ENCODE measurements at places on chromosomes 5 and 9. TPM values are rescaled to one million over a fixed set of nuclear protein-coding genes. Genes with fewer than 3 reads are reported as not detected.
A peak's percentile ranks its signal among the peaks of the same experiment; 100 is the strongest.

DNA sequence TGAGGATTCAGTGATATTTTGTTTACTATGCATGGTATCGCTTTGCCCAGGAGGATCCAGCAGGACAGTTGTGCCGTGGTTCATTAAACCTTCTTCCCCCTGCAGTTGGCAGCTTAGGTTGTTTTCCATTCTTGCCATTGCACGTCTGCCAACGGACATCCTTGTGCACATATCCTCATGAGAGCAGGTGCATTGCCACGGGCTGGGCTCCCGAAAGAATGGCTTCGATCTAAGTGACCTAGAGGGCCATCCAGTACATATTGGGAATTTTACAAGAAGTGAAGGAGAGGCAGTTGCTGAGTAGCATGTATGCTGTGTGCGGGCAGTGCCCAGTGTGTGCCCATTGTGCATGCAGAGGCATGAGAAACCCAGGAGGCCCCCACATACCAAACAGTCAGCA is 22.1 kb downstream of the HRH2 start:
- DNase-seq, result no peak
- H3K36me3 ChIP-seq, result peaks cover 16% of the 10 kb centered on the region
- H3K27me3 ChIP-seq, result no peaks in the 10 kb centered on the region
- H3K27ac ChIP-seq, result no peak overlapping the region
- no peak overlapping the region for H3K4me3 ChIP-seq

DNA sequence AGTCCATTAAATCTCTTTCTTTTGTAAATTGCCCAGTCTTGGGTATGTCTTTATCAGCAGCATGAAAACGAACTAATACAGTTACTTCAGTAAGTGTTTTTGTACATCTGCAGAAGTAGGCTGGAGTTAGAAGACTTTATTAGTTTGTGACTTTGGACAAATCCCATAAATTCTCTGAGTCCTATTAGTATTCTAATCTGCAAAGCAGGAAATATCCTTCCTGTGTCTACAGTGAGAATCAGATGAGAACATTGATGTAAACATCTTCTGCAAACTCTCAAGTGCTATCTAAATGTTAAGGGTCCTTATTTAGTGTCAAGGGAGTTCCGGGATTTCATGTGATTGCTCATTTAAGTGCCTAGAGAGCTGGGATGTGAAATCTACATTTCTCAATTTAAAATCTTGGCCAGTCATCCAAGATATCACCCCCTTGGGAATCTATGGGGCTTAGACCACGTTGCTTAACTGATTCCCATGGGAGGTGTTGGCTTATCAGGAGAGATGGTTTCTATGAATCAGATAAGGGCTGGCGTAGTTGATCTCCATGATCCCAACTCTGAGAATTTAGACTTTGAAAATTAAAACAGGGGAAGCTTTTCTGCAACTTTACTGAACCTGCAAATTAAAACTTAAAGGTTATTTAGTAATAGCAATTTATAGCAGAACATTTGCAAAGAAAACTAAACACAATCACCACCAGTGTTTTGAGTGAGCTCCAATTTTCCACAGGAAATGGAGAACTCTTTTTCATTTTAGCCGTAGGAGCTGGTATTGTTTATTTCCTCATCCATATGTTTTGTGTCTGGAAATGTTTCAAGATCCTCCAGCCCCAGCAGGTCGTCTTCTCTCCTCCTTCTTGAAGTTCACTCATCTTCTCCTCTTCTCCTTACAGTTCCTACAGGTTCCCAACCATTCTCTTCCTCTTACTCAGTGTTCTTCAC is 241.6 kb upstream of the CD180 start:
- H3K27ac ChIP-seq, result no peak overlapping the region
- no peak overlapping the region for H3K4me3 ChIP-seq
- H3K36me3 ChIP-seq, result peaks cover 3% of the 10 kb centered on the region
- H3K27me3 ChIP-seq, result no peaks in the 10 kb centered on the region
- DNase-seq, result no peak
- peaks cover 7% of the 10 kb centered on the region for H3K4me1 ChIP-seq

- DNase-seq, result no peak
- peaks cover 3% of the 10 kb centered on the region for H3K27me3 ChIP-seq
- peaks cover 5% of the 10 kb centered on the region for H3K4me1 ChIP-seq
- H3K27ac ChIP-seq, result no peak overlapping the region
- no peaks in the 10 kb centered on the region for H3K36me3 ChIP-seq
Observed at GRCh38 chr5:159339460-159339859, 9.2 kb upstream of the IL12B start.

GRCh38 chr9:71754151-71754550 is 14.2 kb downstream of the CEMIP2 start:
- H3K36me3 ChIP-seq, result peaks cover 13% of the 10 kb centered on the region
- peaks cover 81% of the 10 kb centered on the region for H3K4me1 ChIP-seq
- H3K4me3 ChIP-seq, result no peak overlapping the region
- peak overlapping the region; percentile 72 for H3K27ac ChIP-seq
- no peak for DNase-seq

GRCh38 chr9:96553070-96553469 is 66.6 kb downstream of the CDC14B start:
- H3K27ac ChIP-seq, result no peak overlapping the region
- peaks cover 6% of the 10 kb centered on the region for H3K36me3 ChIP-seq
- no peak for DNase-seq
- no peaks in the 10 kb centered on the region for H3K27me3 ChIP-seq
- H3K4me1 ChIP-seq, result peaks cover 19% of the 10 kb centered on the region

- H3K4me1 ChIP-seq, result peaks cover 40% of the 10 kb centered on the region
- no peak overlapping the region for H3K27ac ChIP-seq
- H3K36me3 ChIP-seq, result peaks cover 10% of the 10 kb centered on the region
- H3K4me3 ChIP-seq, result no peak overlapping the region
Observed at GRCh38 chr5:61402244-61402823, 70.3 kb downstream of the ZSWIM6 start.

- H3K27me3 ChIP-seq, result peaks cover 5% of the 10 kb centered on the region
- no peak overlapping the region for H3K4me3 ChIP-seq
- H3K27ac ChIP-seq, result no peak overlapping the region
- H3K4me1 ChIP-seq, result peaks cover 43% of the 10 kb centered on the region
Observed at GRCh38 chr5:159033351-159033657, 66.4 kb downstream of the EBF1 start.

DNA sequence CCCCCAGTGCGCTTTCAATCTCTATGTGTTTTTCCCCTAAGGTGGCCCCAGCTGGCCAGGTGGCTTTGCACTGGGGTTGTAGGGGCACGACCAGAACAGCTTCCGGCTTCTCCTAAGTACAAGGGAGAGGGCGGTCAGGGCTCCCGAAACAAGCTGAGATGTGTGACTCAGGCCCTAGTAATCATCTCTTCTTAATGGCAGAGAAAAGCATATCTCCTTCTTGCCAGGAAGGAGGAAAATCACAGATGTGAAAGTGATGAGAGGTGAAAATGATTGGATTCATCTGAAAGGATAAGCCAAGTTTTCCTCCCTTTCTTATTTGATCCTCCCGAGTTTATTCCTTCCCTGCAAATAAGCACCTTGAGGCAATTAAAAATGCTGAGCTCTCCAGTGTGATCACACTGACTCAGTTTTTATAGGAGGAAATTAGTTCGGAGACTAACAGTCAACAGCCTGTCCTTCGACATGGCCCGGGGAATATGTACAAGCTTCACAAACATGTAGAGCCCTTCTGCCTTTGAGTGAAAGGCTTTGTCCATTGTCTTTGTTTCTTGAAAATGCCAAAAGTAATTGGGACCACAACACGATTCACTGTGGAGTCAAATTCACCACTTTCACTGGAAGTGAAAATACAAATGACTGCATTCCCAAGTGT is 514.8 kb downstream of the PSAT1 start:
- DNase-seq, result no peak
- 0 out of 2 replicates have a peak, but pooled peaks cover 5% of the 10 kb centered on the region for H3K4me1 ChIP-seq
- H3K4me3 ChIP-seq, result no peak overlapping the region
- H3K27ac ChIP-seq, result no peak overlapping the region
- no peaks in the 10 kb centered on the region for H3K27me3 ChIP-seq
- no peaks in the 10 kb centered on the region for H3K36me3 ChIP-seq

GRCh38 chr5:143054480-143054941 is 284.3 kb downstream of the ARHGAP26 start:
- no peaks in the 10 kb centered on the region for H3K27me3 ChIP-seq
- H3K27ac ChIP-seq, result no peak overlapping the region
- DNase-seq, result no peak
- H3K36me3 ChIP-seq, result peaks cover 24% of the 10 kb centered on the region
- H3K4me3 ChIP-seq, result no peak overlapping the region

- no peaks in the 10 kb centered on the region for H3K4me1 ChIP-seq
- H3K36me3 ChIP-seq, result no peaks in the 10 kb centered on the region
- DNase-seq, result no peak
- no peak overlapping the region for H3K27ac ChIP-seq
- no peak overlapping the region for H3K4me3 ChIP-seq
Observed at GRCh38 chr5:155844542-155844941, 482.4 kb upstream of the SGCD start.

DNA sequence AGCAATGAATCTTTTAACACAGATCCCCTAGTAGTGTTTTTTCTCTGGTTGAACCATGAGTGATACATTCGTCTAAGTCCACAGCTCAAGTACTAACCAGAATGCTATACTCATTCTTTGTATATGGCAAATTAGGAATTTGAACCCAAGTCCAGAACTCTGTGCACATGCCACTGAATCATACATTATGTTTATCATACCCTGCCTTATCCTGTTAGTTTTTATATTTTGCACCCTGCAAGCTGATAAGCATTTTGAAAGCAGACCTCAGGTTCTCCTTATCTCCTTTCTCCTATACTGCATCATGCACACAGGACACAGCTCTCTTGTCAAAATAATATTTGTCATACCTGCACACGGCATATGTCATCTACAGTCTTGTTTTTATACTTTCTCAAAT is 54.6 kb upstream of the ELL2 start:
- no peak overlapping the region for H3K27ac ChIP-seq
- no peaks in the 10 kb centered on the region for H3K36me3 ChIP-seq
- no peak for DNase-seq
- H3K27me3 ChIP-seq, result no peaks in the 10 kb centered on the region
- H3K4me1 ChIP-seq, result no peaks in the 10 kb centered on the region

GRCh38 chr9:29176786-29177185 is 1603.5 kb upstream of the C9orf72 start:
- peaks cover 28% of the 10 kb centered on the region for H3K4me1 ChIP-seq
- no peak overlapping the region for H3K4me3 ChIP-seq
- no peaks in the 10 kb centered on the region for H3K36me3 ChIP-seq
- no peaks in the 10 kb centered on the region for H3K27me3 ChIP-seq
- DNase-seq, result no peak

GRCh38 chr5:169354263-169354662 is 53.3 kb upstream of the SLIT3 start:
- no peak overlapping the region for H3K4me3 ChIP-seq
- H3K36me3 ChIP-seq, result no peaks in the 10 kb centered on the region
- H3K27me3 ChIP-seq, result no peaks in the 10 kb centered on the region
- DNase-seq, result no peak

DNA sequence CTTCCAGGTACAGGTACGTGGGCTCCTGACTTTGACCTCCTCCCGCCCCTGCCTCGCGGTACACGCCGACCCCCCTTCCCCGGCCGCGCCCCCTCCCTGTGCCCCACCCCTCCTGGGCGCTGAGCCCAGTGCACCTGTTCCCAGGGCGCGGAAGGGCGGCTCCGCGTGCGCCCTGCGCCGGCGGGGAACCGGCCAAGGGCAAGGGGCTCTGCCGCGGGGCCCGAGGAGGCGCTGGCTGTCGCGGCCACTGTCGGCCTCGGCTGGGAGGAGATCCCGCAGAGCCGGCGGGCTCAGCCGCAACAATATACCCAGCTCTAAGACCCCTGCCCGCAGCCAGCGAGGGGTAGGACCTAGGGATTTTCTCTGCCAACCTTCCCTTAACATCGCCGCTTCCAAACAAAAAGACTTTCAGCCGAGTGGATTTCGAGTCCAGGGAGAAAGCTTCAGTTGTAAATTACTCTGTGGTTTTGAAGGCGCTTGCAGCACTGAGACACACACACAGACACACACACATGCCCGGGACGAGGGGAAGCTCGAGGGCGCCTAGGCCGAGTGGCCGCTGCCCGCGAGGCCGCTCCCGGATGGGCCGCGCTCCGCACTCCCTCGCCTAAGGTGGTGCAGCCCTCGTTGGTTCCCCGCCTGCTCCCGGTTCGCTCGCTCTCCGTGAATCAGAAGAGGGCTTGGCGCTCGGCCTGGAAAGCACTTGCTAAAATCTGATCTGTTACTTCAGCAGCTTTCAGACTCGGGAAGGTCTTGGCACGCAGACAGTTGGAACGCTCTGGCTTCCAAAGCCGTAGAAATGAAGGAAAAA is 1.2 kb downstream of the FGF18 start:
- H3K4me1 ChIP-seq, result peaks cover 35% of the 10 kb centered on the region
- peaks cover 39% of the 10 kb centered on the region for H3K27me3 ChIP-seq
- no peak overlapping the region for H3K27ac ChIP-seq
- peak; percentile 26 for DNase-seq

DNA sequence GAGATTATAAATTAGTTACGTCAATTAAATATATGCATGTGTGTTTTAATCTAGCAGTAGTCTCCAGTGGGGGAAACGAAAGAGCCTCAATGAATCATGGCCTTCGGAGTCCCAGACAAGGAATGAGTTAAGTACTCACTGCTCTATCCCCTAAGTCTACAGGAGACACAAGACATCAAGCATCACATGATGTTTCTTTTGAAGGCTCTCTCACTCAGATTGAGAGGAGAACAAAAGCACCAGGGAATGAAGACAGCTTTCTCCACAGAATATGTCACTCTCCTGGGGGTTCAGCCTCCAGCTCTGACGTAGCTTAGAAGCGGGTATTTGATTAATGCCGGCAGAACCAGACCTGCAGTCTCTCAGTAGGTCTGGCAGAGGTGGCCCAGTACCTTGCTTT is 381.4 kb downstream of the ACTL7B start:
- peaks cover 16% of the 10 kb centered on the region for H3K4me1 ChIP-seq
- peaks cover under 1% of the 10 kb centered on the region for H3K36me3 ChIP-seq
- H3K27me3 ChIP-seq, result no peaks in the 10 kb centered on the region
- no peak overlapping the region for H3K4me3 ChIP-seq
- no peak overlapping the region for H3K27ac ChIP-seq

DNA sequence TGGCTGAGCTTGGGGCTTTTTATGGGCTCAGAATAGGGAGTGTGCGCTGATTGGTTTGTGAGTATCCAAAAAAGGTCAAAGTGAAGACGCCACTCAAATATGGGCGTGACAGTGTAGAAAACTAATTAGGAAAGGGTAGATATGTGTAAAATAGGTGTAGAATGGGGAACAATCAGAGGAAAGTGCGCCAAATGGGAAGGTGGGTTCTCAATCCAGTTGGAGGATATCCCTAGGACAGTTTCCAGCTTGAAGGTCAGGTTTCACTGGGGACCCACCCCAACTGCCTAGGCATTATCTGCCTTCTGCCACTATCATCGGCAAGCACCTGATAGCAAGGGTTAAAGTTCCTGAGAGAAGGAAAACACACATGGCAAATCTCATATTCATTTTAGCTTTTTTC is 9.3 kb upstream of the MOCS2 start:
- H3K4me1 ChIP-seq, result peaks cover 8% of the 10 kb centered on the region
- no peaks in the 10 kb centered on the region for H3K27me3 ChIP-seq
- no peak for DNase-seq
- no peak overlapping the region for H3K27ac ChIP-seq
- no peaks in the 10 kb centered on the region for H3K36me3 ChIP-seq

The MEIKIN gene
- total RNA-seq, result not detected

The TRPM3 gene
- total RNA-seq, result 5.4 TPM

The PRR16 gene
- 0.42 TPM for total RNA-seq

The PCDHB8 gene
- total RNA-seq, result 4.6 TPM

The DMRTA1 gene
- 2.6 TPM for total RNA-seq
